ENCODE measurements at places on chromosomes 11 and 22.

DNA sequence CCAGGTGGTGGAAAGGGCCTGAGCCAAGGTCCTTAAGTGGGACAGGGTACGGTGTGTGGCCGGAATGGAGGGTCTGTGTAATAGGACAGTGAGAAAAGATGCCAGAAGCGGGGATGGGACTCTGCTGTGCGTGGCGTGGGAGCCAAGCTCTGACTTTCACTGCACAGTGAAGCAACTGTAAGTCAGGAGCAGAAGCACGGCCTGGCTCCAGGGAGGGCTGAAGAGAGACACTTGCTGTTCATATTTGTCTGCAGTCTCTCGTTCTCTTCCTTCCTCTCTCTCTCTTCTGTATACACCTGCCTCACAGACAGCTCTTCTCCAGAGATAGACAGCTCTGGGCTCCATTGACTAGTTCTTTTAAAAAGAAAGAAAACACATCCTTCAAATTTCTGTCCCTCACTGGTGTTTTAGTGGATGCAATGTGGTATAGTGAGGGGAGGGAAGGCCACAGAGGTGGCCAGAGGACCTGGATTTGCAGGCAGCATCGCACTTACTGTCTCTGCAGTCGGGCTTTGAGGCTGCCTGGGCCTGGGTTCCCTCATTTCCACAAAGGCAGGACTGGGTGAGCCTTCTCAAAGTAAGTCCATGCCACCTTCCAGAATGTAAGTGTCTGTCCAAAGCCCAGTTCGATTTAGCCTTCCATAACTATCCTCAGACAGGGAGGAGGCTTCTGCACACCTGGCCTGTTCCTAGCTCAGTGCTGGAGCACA, 2.1 kb downstream of the IL17RA start:
- no peak for DNase-seq

- no peak for DNase-seq
Measured at GRCh38 chr11:19853016-19853415, 140.4 kb downstream of the NAV2 start.

GRCh38 chr11:119363851-119364590, 17.5 kb downstream of the USP2 start:
- DNase-seq, result no peak

GRCh38 chr11:12824281-12825041, 150.2 kb downstream of the TEAD1 start:
- DNase-seq, result no peak

DNA sequence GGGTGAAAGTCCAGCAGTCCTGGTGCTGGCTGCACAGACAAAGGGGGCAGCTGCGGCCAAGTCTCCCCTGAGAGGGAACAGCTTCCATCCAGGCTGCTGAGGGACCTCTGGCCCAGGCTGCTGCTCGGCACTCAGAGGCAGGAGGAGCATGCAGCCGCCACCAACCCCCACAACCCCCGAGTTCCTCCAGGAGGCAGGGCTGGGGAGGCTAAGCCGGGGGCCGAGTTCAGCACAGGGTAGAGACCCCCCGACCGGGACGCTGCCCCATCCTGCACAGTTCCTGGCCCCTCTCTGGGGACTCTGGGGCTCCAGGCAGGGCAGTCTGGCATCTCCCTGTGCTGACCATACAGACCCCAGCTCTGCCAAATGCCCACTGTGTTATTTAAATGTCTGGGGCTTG, 20.2 kb downstream of the IGSF9B start:
- no peak for DNase-seq

GRCh38 chr11:104678408-104678807, 219.9 kb downstream of the CASP12 start:
- no peak for DNase-seq

DNA sequence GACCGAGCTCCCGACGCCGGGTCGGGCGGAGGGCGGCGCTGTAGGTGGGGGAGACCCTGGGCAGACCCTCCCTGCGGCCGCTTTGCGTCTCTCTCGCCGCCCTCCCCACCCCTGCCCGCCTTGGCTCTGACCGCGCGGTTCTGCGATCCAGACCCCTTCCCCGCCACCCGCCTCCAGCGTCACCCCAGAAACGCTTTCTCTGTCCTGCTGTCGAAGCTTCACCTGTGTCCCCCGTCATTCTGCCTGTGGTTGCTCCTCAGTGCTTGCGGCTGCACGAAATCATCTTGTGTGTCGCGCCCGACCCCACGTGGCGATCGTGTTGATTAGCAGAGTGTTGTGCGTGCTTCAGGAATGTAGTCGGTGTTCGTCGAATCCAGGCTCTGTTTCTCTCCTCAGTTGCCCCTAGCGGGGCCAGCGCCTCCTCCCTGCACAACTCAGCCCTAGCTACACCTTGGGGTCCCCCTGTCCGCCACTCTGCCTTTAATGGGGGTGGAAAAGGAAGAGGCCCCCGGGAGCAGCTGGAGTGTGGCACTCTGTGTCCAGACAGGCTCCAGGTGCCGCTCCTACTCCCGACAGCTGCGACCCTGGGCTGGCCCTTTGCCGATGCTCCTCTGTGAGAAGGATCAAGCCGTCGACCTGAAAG, 851 bp downstream of the PTDSS2 start:
- peak; percentile 22 for DNase-seq

GRCh38 chr11:32752001-32752400, 42.5 kb downstream of the CCDC73 start:
- no peak for DNase-seq

- DNase-seq, result no peak
Measured at GRCh38 chr11:86680716-86681482, 8.5 kb upstream of the ME3 start.

DNA sequence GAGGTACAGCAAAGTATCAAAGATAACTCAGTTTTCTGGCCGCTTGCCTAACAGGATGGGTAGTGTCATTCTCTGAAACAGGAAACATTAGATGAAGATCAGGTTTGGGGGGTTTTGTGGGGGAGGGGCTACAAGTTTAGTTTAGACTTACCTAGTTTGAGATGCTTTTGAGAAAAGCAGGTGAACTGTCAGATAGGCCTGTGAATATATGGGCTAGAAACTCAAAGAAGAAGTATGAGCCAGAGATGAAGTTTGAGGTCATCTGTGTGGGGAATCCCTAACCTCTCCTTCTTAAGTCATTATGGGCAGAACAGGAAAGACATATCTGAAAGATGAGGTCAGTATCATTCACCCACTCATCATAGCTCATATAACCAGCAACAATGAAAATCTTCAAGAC, 11.9 kb downstream of the HOATZ start:
- peak; percentile 18 for DNase-seq

DNA sequence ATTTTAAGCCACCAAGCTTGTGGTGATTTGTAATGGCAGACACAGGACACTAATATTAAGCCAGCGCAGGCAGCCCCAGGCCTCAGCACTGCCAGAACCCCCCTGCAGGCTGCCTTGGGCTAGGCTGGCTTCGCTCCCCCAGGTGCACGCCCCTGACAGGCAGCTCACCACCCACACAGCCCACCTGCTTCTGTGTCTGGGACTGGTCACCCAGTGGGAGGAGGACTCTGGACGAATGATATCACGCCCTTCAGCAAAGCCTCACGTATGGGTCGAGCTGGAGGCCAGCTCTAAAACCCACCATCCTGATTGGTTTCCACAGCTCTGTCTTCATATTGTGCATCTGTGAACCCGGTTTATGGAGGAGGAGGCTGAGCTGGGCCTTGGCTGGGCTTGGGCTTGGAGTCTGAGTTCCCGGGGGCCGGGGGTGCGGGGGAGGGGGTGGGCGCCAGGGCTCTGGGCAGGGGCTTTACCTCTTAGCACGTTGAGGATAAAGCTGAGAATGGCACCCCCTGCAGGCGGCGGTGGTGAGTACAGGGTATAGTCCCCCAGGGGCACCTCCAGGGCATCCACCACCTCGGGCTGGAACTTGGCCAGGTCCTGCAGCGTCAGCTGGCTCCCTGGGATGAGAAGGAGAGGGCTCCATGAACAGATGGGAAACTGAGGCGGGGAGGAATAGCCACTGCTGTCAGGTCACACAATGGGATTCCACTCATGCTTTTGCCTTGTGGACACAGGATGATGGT, 13.8 kb downstream of the GGT5 start:
- no peak for DNase-seq

- DNase-seq, result no peak
Measured at GRCh38 chr11:65485920-65486219, 13.0 kb upstream of the MALAT1 start.

DNA sequence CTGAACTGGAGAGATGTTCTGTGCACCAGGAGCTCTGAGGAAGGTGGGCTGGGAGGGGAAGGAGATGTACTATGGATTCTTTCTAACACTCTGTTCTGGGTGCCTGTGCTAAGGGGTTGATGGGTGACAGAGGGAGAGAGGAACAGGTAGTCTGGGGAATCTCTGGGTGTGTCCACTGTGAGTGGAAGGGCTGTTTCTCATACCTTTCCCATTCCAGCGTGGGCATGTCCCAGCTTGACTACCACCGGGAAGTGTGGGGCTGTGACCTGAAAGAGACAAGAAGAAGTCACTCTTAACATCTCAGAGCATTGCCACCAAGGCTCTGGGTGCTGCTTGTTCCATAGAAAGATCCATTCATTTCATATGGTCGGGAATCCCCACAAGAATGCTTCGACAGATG, 121.9 kb downstream of the FBXO7 start:
- no peak for DNase-seq

DNA sequence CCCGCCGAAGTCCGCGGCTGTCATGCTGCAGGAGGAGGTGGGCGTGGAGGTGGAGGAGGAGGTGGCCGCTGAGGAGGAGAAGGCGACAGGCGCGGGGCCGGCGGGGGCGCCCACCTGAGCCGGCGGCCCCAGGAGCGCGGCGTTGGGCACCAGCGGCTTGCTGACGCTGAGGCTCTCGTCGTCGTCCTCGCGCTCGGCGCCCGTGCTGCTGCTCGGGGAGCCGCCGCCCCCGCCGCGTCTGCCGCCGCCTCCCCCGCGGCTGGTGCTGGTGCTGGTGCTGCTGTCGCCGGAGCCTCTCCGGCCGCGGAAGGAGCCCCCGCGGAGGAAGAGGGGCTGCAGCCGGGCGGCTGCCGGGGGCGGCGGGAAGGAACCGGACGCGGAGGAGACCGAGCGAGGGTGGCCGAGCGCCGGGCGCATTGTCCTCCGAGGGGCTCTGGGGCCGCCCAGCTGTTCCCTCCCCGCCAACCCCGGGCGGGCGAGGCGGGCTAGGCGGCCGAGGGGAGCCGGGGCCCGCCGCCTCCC, 388 bp downstream of the TMEM121B start:
- DNase-seq, result no peak

DNA sequence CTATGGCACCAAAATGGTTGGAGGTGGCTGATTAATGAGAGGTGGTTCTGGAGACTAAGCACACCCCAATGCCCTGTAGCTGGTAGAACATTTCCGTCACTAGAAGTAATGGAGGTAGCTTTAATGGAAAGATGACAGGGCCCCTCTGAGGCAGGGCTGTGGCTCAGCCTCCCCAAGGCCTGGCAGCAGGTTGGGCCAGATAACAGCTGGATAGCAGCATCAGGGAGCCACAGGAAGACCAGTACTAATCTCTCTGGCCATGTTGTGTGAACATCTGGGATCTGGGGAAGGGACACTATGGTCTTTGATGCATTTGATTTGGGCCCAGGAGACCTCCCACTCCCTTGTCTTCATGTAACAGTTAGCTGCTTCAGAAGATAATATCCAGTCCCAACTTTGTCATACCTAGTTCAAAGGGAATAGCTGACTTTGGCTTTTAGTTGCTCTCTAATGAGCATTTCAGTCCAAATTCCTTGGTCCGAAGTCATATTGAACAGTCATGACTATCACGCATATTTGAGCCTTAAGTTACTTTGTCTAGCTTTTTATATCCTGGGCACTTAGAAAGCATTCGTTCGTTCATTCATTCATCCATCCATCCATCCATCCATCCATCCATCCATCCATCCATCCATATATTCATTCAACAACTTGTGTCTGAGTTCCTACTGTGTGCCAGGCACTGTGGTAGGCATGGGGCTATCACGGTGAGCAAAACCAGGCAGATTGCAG, 53.0 kb upstream of the LMO2 start:
- no peak for DNase-seq

DNA sequence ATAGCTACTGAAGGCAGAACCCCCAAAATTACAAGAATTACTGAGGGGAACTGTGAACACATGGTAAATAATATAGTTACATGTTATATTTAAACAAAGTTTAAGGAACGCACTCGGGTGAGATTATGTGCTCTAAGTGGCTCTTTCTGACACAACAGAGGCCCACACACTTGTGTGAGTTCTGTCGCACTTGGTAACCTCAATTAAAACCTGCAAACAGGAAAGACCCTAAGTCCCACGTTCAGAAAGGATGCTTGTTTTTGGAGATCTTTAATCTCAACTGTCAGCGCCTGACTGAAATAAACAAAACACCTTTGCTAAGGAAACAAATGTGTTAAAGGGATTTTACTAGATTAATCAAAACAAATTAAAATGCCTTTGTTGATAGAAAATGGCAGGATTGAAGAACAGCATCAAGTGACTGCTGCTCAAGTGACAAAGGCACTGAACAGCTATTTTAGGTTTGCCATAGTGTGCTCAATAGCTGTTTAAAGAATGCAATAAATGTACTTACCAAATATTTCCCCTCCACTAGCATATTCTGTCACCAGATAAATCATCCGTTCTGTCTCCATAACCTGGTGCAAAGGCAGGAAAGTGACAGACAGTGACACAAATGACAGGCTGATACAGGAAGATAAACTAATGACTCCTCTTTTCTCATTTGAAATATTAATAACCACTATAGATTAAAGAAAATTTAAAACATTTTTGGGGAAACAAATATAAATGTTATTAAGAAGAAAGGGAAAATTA, 116.3 kb upstream of the APOA1 start:
- DNase-seq, result no peak

DNA sequence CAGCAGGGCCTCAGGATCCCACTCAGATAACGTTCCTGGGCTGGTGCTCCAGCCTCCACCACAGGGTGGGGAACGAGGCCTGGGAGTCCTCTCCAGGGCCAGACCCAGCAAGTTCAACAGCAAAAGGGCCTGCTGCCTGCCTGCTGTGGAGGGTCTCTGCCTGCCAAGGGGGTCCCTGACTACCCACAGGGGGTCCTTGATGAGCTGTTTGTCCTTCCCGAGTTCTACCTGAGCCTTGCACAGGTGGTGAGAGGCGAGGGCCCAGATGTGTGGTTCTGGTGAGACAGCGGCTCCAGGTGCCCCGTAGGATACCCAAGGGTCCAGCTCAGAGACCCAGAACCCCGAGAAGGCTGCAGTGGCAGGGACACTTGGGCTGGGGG, 4.4 kb downstream of the DUSP8 start:
- no peak for DNase-seq

DNA sequence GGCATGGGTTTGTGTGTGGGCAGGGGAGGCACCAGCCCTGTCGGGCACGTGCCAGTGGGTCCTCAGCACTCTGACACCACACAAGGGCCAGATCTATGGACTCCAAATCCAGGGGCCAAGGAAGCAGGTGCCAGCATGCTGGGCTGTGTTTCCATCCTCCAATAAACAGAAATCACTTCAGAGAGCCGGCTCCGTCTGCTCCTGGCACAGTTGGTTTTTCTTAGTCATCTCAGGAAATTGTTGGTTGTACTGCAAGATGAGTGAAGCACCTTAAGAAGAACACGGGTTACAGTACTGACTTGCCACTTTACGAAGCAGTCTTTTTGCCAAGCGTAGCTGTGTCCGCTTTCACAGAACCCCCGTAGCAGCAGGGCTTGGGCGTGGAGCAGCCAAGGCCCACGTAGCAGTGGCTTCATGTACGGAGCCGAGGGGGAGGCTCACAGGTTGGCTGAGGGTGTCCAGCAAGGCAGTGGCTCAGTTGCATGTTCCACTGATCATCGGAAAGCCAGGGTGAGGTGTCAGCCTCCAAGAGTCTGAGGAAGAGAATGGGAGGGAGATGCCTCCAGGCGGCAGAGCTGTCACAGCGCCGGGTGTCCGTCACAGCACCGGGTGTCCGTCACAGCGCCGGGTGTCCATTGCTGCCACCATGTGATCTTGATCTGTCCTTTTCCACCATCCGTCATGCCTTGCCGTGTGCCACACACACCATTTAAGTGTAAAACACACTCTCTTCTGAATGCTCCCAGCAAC, 314.9 kb downstream of the CTTN start:
- DNase-seq, result no peak
